ENCODE measurements at places on chromosomes 5 and 9.

GRCh38 chr5:129991780-129992179 is 87.5 kb downstream of the CHSY3 start:
- no peak for DNase-seq

- no peak for DNase-seq
Measured at GRCh38 chr9:123912167-123912897, 17.6 kb downstream of the DENND1A start.

DNA sequence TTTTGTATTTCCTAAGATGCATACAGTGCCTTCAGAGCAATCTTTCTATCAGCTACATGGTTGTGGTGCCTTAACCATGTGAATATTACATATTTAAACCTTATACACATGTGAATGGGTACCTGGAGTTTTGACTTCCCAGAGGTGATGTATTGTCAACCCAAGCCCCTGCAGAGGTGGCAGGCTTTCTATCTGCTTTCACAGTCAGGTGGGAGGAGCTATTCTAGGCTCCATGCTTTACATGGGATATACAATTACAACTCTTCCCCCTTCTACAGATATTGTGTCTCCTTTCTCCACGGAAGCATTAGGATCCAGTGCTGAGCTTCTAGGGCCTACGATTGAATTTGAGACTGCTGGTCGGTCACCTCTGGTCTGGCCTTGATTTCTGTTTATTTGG is 89.8 kb upstream of the TUT7 start:
- DNase-seq: no peak

GRCh38 chr5:32711681-32712480 is 760 bp downstream of the NPR3 start:
- DNase-seq: no peak

DNA sequence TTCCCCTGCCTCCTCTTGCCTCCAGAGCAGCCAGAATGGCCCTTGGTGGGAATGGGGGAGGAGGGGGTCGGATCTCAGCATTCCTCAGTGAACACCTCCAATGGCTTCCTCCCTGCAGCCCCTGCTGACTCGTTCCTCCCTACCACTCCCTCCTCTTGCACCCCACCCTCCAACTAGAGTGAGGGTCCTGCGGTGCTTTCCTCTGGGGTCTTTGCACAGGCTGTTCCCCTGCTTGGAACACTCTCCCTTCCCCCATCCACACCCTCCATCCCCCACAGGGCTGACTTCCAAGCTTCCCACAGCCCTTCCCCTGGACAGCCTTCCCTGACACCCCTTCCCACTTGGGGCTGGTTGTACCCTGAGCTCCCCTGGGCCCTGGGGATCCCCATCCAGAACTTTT is 70.4 kb upstream of the NEK6 start:
- no peak for DNase-seq

- DNase-seq: no peak
Measured at GRCh38 chr9:126423142-126423915, 96.7 kb downstream of the MVB12B start.

DNA sequence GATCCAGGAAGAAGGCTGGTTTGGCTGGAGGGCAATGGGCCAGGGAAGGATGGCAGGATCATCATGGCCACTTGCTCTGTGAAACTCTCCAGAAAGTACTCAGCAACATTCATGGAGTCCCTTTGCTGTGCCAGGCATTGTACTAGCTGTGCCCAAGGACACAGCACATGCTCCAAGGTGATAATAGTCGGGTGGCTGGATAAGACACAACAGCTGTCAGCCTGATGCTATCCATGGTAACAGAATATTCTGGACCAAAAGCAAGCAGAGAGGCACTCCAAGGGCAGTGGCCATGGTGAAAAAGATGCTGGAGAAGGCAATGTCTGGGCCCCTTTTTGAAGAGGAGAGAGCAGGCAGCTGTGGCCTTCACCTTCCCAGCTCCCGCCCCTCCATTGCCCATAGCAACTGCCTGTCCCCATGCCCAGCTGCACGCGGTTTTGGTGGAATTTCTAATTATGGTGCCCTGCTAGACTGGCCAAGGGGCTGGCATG is 113.8 kb upstream of the CPEB4 start:
- DNase-seq: no peak

GRCh38 chr5:158164296-158165047 is 305.5 kb upstream of the CLINT1 start:
- DNase-seq: no peak

DNA sequence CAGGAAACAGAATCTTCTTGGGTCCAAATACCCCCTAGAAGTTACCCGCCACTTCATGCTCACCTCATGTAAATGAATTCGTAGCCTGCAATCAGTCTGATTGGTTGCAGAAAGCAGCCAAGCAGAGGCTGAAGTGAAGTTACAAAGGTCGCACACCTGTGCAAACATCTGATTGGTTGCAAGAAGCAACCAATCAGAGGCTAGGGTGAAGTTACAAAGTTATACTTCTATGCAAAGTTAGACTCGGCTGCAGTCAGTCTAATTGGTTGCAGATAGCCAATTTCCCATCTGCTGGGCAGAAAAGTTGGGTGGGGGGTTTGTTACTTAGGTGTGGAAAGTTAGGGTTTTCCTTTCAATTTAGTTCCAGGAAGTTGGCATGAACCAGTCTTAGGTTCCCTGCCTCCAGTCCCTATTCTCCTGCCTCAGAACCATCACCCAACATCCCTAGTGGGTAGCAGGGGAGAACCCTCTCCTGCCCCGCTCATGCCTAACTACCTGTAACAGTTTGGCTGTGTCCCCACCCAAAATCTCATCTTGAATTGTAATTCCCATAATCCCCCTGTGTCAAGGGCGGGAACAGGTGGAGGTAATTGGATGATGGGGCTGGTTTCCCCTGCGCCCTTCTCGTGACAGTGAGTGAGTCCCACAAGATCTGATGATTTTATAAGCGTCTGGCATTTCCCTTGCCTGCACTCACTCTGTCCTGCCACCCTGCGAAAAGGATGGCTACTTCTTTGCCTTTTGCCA is 1.2 kb upstream of the RUSC2 start:
- no peak for DNase-seq

- DNase-seq: no peak
Measured at GRCh38 chr9:7879551-7880245, 80.1 kb upstream of the DMAC1 start.

DNA sequence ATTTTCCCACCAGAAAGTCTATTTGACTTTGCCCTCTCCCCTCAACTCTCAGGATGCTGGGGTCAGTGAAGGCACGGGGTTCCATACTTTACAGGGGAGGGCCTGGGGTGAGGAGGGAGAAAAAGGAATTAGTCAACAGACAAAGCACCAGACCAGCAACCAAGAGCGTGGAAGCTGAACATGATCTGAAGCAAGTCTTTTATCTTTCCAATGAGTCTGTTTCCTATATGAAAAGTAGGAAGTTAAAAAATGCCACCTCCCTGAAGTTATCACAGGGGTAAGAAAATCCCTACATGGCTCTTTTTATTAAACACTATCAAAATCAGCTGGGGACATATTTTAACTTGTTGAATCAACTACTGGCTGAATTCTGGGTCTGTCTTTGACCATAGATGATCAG is 337.0 kb downstream of the TRPM3 start:
- no peak for DNase-seq

DNA sequence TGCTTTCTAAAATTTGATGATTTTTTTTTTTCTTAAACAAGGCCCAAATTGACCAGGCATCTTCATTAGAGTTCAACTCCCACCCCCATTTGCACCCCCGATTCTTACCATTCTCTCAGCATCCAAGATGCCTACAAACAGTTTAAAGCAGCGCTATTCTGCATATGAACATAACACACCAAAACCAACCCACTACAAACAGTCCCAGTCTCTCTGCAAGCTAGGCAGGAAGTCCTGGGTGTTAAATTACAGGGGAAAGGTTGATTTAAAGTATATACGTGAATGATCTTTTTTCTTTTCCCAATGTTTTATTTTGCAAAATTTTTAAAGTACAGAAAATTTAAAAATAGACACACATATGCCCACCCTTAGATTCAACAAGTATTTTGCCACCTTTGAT is 127.0 kb downstream of the ADAMTS12 start:
- DNase-seq: no peak

GRCh38 chr9:79809931-79810330 is 238.2 kb downstream of the TLE4 start:
- DNase-seq: no peak

DNA sequence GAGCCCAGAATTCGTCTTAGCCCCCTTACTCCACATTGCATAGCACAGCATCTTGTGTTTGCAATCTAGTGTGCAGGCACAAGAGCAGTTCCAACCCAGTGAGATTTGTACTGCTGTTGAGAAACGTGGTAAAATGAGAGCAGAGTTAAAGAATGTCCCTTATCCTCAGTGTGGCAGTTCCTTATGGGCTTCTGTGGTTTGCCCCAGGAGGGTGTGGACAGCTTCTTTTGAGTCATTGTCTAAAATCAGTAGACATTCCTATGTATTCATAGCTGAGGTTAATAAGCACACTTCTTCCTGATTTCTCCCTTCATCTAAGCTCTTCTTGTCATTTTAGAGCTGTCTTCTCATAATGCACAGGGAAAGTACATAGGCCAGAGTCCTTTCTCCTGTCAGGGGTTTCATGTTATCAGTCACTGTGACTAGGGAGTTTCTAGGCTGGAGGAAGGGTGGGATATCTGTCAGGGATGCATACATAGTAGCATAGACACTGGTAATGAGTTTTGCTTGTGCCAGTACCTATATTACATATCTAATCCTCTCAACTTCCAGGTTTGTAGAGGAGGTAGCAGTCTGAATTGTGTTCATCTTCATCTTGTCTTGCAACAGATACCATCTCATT is 2.0 kb upstream of the CAVIN4 start:
- no peak for DNase-seq

DNA sequence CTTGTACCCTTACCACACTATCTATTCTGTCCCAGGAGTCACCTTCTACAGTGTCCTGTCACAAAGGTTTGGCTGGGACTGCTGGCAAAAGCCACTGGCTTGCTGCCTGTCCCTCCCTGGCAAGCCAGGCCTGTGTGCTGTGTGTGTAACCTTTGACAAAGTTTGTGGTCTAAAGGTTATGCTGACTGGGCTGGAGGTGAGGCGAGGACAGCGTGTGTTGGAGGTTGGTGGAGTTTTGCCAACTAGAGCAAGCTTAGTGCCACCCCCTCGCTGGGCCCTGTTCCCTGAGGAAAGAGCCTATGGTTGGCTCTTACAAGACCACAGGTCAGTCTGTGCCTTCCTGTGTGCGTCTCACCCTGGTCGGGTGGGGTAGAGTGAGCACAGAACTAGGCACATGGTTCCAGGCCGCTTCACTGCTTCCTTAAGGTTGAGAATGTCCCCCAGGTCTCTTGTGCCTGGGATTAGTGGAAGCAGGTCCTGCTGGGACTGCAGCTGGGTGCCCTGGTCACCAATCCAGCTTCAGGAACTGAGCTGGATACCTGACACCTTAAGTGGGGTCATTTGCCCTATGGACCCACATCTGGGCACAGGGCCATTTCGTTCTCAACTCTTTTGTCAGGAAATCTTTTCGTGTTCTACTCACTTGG is 152.2 kb downstream of the GADD45G start:
- DNase-seq: no peak

GRCh38 chr9:80437091-80437640 is 865.4 kb downstream of the TLE4 start:
- no peak for DNase-seq

DNA sequence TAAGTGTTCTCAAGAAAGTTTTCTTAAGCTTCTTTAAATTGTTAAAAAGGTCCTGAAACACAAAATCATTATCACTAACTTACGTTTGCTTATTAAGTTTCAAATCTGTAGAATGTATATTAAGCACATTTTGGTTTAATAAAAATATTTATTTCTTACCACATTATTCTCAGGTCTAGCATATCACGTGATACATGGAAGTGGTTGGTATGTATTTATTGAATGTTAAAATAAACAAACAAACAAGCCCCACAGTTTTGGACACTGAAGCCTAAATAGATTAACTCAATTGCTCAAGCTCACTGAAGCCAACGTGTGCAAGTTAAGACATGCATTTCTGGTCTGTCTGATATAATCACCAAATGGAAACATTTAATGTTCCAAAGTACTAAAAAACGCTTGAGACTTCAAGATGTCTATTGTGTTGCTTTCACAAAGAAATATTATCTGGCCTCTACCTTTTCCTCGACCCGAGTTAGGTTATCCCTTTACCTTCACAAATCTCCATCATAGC is 1136.9 kb downstream of the TAF11L14 start:
- DNase-seq: no peak

DNA sequence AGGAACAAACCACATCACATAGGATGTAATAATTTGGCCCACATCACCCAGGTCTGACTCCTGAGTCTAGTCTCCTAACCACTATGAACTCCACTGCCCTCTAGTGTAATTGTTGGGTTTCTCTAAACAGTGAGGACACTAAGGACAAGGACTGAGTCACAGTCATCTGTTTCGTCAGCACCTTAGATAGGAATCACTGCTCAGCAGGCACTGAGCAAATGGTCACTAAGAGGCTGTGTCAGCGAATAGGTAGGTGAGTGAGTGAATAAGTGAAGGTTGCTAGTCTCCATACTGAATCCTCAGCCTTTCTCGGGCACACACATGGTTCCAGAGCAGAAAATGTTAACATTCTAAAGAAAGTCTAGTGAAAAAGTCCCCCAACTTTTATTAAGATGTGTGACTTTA is 278.6 kb downstream of the SPOCK1 start:
- DNase-seq: no peak

DNA sequence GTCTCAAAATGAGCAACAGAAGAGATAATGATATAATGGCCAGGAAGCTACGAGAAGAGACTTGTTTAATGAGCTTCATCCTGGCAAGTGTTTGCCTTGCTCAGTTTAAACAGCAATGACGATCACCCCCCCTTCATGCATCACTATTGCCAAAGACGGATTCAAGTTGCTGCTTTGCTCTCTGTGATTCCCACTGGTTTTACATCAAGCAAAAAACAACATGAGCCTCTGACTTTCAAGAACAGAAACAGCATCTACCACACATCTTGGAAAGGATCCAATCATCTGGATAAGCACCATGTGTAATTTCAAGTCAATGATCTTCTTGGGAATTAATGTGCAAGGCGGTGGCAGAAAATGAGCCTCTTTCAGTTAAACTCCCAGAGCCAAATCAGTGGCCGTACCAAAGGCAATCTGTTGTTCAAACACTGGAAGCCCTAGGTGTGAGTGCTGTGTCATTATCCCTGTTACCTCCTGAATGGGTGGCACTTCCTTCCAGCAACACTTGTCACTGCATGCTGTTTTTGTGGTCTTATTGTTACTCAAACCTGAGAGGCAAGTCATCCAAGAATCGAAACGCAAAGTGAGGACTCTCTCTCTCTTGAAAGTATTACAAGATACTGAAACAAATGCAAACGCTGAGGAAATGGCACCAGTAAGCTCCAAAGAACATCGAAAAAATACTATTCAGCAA is 72.8 kb downstream of the MED27 start:
- no peak for DNase-seq

DNA sequence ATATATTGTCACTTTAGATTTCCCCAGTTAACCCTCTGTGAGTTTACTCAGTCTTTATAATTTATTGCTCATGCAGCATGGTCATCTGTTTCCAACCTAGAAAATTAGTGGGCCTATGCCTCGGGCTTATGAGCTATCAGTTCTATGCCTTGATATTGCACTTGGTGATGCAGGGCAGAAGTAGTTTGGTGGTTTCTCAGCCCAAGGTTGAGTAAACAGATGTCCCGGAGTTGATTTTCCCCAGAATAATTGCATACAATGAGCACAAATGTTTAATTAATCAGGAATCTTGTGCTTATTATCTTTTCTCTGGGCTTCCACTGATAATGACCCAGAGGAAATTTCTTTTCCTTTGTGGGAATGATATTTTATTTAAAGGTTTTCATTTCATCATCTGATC is 474.0 kb downstream of the CCDC171 start:
- DNase-seq: no peak

- no peak for DNase-seq
Measured at GRCh38 chr5:122674385-122674784, 100.5 kb upstream of the SNX2 start.
